ENCODE measurements at places on chromosomes 5 and 9.

DNA sequence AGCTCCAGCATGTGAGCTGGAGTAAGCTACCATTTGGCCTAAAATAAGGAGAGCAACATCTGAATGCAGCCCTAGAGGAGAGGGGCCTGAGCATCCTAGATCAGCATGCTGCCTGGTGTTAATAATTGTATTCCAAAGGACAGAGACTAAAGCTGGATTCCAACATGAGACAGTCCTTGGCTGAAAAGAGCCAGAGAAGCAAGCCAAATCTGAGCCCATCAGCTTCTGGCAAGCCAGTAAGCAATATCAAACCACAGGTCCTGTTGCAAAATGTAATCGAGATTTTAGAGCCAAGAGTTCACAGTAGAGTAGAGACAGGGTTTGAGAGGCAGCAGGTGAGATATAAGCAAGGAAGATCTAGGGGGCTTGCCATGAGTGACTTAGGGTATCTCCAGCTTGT, 42.3 kb upstream of the DMAC1 start:
- DNase-seq = no peak

DNA sequence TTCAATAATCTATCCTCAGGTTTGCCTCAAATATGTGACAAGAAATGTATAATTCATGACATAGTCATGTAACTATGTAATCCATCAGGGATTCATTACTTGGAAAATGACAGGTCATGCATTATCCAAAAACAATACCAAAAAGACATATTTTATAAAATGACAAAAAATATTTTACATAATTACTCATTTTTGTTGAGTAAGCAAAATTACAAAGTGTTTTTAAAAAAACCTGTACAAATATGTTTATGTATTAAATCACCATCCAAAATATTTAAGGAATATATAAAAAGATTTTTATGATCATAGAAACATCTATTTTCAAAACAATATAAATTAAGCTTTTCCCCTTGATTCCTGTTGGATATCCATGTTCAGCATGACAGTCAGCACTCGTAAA, 36.7 kb upstream of the ITGA2 start:
- no peak for DNase-seq

DNA sequence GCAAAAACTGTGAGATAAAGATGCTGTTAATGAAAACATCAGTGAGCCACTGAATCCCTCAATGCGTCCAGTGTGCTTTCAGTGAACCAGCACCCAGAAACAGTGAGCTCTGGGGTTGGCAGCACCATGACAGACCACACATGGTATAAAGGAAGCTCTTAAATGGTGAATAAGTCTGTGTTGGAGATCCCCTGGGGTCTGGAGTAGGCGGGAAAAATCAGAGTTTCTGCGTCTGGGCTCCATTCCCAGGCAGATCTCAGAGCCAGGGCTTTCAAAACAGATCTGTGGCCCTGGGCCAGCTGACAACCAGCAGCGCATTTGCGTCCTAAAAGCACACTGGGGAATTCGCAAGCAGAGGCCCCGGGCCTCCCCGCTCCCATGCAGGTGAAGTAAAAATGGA, 233.5 kb downstream of the FRMD3 start:
- no peak for DNase-seq

- no peak for DNase-seq
These were observed 244.0 kb downstream of the ARHGAP26 start for GRCh38 chr5:143014017-143014651.

GRCh38 chr5:79577693-79578092, 34.5 kb upstream of the TENT2 start:
- DNase-seq = no peak

DNA sequence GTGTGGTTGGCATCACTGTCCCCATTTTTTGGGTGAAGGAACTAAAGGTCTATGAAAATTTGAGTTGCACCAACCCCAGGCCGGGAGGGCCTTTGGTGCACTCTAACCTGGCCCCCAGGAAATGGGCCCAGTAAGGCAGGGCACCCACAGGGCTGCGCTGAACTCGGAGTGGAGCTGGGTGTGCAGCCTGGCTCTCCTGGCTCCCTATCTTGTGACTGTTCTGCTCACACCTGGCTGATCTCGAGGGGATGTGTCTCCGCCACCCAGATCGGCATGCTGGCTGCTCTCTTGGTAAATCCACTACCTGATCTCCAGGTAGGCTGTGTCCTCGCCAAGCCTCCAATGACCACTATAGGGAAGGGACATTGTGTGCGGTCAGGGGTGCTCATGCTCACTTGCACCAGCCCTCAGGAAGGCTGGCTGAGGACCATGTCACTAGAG, 259.8 kb downstream of the NSG2 start:
- no peak for DNase-seq

- DNase-seq = no peak
These were observed 202.9 kb upstream of the IL12B start for GRCh38 chr5:159533197-159533596.

DNA sequence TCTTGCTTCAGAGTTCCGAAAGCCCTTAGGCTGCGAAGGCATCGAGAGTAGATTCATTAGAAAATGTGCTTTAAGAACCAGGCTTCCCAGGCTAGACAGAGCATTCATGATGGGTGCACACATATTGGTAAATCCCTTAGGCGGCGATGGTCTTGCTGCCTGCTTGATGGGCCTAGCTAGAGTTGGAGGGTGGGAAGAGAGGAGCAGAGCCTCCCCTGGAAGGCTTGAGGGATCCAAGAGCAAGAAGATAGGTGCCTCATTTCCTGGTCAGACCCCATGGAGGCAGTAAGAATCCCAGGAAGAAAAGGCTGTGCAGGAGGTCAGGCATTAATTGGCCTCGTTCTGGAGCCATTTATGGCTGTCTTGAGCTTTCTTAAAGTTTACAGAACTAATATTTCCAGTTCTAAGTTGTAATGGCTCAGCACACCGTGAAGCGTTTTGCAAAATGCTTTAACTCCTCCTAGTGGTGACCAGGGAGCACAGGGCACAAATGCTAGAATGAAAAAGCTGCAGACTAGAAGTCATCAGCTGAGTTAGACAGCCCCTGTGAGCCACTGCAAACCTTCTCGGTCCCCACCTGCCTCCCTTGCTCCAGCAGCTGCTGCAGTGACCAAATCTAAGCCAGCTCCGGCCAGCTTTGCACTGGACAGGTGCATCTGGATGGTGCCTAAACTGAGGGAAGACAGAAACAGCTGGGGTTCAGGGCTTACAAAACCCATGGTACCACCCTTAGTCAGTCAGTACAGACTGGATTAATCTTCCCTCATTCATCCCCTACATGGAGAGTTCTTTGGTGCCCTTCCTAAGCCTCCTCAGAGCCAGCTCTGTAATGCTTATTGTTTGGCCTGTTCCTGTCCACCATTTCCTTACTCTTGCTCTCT, 14.7 kb downstream of the SLC45A2 start:
- DNase-seq = no peak

DNA sequence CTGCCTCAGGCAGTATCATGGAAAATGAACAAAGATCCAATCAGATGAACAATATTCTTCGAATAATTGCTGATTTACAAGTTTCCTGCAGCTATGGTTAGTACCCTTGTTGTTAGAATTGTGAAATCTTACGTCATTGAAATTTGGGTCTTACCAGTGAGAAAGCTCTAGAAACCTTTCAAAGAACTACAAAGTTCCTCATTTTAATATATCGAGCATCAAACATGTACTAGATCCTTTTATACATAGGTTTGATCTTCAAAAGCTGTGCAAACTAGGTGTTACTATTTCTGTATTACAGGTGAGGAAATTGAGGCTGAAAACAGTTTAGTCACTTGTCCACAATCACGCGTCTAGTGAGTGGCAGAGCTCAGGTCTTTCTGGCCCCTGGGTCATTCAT, 43.7 kb upstream of the ANGPTL2 start:
- no peak for DNase-seq

DNA sequence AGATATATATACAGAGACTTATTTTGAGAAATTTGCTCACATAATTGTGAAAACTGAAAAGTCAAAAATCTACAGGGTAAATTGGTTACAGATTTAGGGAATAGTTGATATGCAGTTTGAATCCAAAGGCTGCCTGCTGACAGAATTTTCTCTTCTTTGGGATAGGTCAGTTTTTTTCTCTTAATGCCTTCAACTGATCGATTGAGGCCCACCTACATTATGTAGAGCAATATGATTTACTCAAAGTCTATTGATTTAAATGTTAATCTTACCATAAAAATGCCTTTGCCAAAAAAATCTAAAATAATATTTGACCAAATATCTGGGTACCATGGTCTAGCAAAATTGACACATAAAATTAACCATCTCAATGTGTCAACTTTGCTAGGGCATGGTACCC, 3.9 kb upstream of the GHR start:
- DNase-seq = no peak

DNA sequence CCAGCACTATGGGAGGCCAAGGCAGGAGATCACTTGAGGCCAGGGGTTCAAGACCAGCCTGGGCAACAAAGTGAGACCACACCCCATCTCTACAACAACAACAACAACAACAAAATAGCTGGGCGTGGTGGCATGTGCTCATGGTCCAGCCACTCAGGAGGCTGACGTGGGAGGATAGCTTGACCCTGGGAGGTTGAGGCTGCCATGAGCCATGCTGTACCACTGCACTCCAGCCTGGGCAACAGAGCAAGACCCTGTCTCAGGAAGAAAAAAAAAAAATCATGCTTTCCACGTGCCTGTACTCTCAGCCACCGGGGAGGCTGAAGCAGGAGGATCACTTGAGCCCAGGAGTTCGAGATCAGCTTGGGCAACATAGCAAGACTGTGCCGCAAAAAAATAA, 29.5 kb downstream of the TSC1 start:
- DNase-seq = no peak

All from LoVo (cell line).